Stimulated activated CD8-positive, alpha-beta memory T cell treated with anti-CD3 and anti-CD28 coated beads, Interleukin-15, amount 100 ng/mL, for 24 hours (primary cell): ENCODE measurements at places on chromosomes 5 and 9.

- DNase-seq: no peak
Measured at GRCh38 chr5:89721931-89722330, 687.6 kb downstream of the CETN3 start.

DNA sequence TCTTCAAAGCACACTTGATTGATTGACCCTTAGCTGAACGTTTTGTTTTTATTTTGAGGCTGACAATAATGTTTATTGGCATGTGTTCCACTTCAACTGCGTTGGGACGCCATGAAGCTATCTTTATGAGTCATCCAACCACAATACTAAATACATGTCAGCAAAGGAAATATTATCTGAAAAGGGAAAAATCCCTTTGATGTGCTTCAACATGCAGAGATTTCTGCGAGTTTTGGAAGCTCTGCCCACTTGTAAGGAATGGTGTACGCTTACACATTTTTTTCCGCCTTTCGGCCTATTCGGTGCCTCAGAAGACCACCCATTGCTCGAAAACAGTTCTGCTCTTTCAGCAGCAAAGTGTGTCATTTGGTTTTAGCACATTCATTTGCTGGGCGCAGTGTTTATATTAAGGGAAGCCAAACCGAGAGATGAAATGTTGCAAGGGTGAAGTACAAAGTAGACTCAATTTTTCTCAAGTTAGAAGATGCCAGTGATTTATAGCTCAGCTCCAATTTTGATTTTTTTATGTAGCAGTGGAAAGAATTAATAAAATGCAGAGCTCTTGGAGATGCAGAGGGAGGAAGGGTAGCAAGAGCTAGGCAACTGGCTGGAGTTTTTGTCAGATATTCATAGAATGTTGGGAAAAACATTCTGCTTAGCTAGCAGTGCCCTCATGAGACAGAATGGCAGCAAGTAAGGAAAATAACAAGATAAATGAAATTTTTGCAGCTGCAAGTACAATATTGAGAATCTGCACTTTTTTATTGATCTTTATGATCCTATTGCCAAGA, 68.9 kb downstream of the PRDM6 start:
- DNase-seq: no peak

DNA sequence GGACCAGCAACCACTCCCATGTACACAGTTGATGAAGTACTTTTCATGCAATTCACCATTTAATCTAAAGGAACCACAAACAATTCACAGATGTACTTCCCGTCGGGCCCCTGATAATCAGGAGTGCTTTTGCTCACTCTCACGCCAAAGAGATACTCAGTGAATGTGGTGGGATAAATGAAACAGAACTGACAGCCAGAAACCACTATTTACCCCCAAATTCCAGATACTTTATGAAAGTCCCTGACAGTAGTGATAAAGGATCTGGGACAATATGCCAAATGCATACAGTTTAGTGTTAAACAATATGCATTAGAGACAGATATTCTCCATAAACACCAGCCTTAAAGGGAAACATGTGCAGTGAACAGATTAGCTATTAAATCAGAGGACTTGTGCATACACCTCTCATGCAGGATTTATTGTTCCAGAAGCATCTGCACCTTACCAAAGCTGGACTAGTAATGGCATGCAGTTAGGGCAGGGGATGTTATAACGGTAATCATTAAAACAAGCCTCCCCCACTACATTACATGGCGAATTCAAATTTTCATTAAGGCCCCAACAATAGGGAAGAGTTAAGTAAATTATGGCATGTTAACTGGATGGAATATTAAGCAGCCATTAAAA, 74.0 kb upstream of the SLC25A51 start:
- no peak for DNase-seq

GRCh38 chr9:86413971-86414880, 60.0 kb upstream of the TUT7 start:
- no peak for DNase-seq

DNA sequence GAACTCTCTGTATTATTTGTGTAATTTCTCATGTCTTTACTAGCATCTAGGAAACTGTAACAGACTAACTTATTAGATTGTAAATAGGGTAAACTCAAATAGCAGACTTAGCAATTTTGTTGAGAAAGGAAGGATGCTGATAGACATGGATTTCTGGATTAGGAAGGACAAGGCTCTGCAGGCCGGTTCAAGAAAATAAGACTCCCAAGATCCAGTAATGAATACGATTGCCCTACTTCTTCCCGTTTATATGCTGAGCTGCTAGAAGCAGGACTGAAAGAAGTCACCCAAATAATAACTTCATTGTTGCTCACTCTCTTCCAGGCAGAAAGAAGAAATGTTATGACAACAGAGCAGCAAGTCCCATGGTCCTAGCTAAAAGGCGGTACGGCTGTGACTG, 22.8 kb upstream of the C9orf40 start:
- DNase-seq: no peak
